ENCODE measurements at places on chromosomes 12 and 14.

DNA sequence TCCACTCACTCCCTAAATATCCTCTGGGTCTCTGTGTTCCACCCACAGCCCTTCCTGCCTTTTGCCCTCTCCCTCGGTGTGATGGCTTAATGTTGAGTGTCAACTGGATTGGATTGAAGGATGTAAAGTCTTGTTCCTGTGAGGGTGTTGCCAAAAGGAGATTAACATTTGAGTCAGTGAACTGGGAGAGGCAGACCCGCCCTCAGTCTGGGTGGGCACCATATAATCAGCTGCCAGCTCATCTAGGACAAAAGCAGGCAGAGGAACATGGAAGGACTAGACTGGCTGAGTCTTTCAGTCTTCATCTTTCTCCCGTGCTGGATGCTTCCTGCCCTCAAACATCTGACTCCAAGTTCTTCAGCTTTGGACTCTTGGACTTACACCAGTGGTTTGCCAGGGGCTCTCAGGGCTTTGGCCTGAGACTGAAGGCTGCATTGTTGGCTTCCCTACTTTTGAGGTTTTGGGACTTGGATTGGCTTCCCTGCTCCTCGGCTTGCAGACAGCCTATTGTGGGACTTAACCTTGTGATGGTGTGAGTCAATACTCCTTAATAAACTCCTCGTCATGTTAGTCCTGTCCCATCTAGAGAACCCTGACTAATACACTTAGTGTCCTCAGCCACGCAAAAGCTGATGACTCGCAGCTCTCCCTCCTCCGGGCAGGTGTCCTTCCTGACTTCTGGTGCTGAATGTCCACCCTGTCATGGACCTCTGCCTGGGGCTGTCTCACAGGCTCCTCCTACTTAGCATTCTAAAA is 5.9 kb downstream of the DGLUCY start:
- H3K4me3 ChIP-seq, result peak overlapping the region; percentile 72
- H3K27ac ChIP-seq, result peak overlapping the region; percentile 14
- DNase-seq, result no peak
- no peaks in the 10 kb centered on the region for H3K27me3 ChIP-seq
- peaks cover 20% of the 10 kb centered on the region for H3K36me3 ChIP-seq

DNA sequence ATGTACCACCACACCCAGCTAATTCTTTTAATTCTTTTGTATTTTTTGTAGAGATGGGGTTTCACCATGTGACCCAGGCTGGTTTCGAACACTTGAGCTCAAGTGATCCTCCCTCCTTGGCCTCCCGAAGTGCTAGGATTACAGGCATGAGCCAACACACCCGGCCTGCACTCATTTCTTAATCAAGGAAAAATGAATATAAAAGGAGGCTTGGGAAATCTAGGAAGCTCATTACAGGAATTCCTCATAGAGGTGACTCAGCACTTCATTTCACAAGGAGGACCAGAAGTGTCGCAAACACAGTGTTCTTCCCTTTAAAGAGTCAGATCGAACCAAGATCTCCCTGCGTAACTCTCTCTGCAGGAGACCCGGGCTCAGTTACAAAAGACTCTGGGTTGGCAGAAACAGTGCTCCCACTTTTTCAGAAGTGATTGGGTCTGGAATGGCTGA is 30.3 kb downstream of the NFKBIA start:
- no peaks in the 10 kb centered on the region for H3K36me3 ChIP-seq
- no peaks in the 10 kb centered on the region for H3K27me3 ChIP-seq
- DNase-seq, result no peak
- no peak overlapping the region for H3K27ac ChIP-seq

DNA sequence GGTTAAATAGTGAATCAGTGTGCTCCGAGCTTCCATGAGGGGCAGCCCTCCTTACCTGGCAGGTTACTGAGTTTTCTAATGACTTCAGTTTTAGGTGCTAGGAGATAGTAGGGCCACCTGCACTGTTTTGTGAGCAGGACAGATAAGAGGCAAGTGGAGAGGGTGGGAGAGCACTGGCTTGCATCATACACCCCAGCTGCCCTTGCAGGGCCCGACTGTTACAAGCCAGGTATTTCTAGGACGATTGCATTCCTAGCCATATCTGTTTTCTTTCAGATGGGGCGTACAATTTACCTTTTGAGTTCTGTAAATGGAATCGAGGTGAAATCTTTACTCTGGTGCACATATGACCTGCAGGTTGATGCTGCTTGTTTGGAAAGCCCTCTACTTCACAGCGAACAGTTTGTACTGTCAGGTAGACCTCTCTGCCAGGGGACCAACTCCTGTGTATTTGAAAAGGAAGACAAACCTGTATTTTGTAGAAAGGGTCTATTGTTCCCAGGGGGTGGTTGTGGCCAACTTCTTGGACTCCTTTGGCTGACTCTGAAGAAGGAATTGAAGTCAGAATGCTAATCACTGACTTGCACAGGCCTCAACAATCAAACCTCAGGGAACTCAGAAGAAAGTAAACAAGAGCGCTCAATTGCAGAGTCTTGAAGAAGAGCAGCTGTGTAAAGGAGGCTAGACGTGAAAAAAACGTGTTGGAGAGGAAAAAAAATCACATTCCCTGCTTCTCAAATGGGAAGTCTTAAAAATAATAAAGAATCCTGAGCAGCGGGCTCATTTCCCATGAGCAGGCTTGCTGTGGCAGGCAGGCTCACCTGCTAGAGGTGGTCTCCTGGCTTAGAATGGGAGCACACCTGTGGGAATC is 57.3 kb downstream of the ETV6 start:
- H3K27ac ChIP-seq, result peak overlapping the region; percentile 1
- no peak overlapping the region for H3K4me3 ChIP-seq
- H3K36me3 ChIP-seq, result peaks cover under 1% of the 10 kb centered on the region
- DNase-seq, result no peak
- peaks cover 23% of the 10 kb centered on the region for H3K4me1 ChIP-seq

DNA sequence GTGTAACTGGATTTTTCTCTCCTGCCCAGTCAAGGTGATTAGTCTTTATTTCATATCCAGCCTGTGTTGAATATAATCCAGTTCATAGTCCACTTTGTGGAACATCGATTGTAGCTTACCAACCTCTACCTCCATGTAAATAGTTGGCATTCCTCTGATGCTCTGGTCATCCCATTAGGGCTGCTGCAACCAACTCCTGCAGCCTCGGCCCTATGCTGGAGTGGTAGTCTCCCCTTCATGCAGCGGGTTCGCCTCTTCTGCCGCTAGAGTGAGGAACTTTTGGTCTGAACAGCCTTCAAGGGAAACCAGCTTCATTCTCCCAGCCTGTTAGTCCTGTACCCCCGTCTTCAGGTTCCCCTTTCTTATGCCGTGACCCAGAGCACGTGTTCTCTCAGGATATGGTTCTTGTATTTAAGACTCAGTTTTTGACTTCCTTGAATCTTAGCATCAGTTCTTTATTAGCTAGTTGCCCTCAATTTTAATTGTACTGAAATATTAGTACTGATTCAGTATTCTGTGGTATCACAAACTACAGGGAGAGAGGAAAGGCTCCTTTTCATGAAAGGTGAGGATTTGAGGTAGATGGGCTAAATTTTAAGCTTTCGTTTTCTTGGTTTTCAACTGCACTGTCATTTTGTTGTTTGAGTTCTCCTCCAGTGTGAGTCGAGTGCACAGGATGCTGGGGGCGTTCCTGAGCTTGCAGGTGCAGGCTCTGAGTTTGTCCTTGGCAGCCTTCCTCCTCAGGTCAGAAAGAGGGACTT is 33.2 kb downstream of the ZNF664 start:
- peak; percentile 50 for DNase-seq
- H3K36me3 ChIP-seq, result peaks cover 5% of the 10 kb centered on the region
- H3K4me1 ChIP-seq, result peaks cover 26% of the 10 kb centered on the region
- H3K4me3 ChIP-seq, result peak overlapping the region; percentile 83
